ENCODE measurements at places on chromosomes 12 and 14. TPM values are rescaled to one million over a fixed set of nuclear protein-coding genes. Genes with fewer than 3 reads are reported as not detected.

- H3K4me3 ChIP-seq, result no peak overlapping the region
- H3K36me3 ChIP-seq, result no peaks in the 10 kb centered on the region
- no peaks in the 10 kb centered on the region for H3K27me3 ChIP-seq
- DNase-seq, result no peak
- no peaks in the 10 kb centered on the region for H3K4me1 ChIP-seq
Observed at GRCh38 chr12:132954471-132955048, 1.5 kb downstream of the ZNF605 start.

- H3K4me3 ChIP-seq, result no peak overlapping the region
- no peaks in the 10 kb centered on the region for H3K27me3 ChIP-seq
- H3K27ac ChIP-seq, result no peak overlapping the region
- H3K36me3 ChIP-seq, result no peaks in the 10 kb centered on the region
- no peak for DNase-seq
Observed at GRCh38 chr12:100688451-100688864, 106.1 kb upstream of the ANO4 start.

The NRXN3 gene
- total RNA-seq, result 2.7 TPM

GRCh38 chr12:81206429-81206828 lies 128.6 kb downstream of the ACSS3 start:
- H3K36me3 ChIP-seq, result no peaks in the 10 kb centered on the region
- H3K4me1 ChIP-seq, result no peaks in the 10 kb centered on the region
- no peak overlapping the region for H3K4me3 ChIP-seq
- no peak overlapping the region for H3K27ac ChIP-seq
- H3K27me3 ChIP-seq, result no peaks in the 10 kb centered on the region
- DNase-seq, result no peak

DNA sequence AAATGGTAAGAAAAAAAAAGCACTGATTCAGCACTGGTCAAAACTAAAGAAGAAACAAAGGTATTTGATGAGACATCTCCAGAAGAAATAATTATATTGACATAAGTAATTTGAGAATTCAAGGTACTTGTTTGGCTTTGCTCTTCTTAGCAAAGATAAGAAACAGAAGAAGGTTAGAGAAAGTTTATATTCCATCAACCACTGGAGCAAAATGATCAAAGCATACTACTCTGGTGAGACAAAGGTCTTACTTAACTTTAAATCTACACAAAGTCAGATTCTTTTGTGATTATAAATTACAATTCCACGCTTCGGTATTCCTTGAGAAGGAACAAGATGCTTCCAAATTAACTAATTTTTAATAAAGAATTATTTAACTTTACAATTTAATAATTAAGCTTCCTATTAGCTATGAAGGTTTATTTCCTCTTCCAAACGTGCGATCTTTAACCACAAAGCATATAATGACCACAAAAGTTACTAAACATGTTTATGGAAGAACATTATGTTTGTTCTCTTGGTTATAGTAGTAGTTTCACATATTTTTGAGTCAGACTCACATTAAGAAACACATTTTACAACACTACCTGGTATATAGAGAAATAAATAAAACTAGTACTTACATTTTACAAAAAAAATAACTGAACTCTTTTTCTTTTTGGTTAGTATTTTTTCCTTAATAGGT lies 53.4 kb downstream of the METTL25 start:
- H3K27me3 ChIP-seq, result no peaks in the 10 kb centered on the region
- H3K27ac ChIP-seq, result no peak overlapping the region
- no peak for DNase-seq
- H3K36me3 ChIP-seq, result no peaks in the 10 kb centered on the region
- no peaks in the 10 kb centered on the region for H3K4me1 ChIP-seq

GRCh38 chr14:33065634-33066033 lies 127.0 kb downstream of the NPAS3 start:
- no peaks in the 10 kb centered on the region for H3K36me3 ChIP-seq
- H3K4me3 ChIP-seq, result no peak overlapping the region
- H3K27me3 ChIP-seq, result no peaks in the 10 kb centered on the region
- no peak for DNase-seq
- H3K27ac ChIP-seq, result no peak overlapping the region

The GAS2L3 gene
- 2.6 TPM for total RNA-seq

- peaks cover 15% of the 10 kb centered on the region for H3K4me1 ChIP-seq
- H3K36me3 ChIP-seq, result no peaks in the 10 kb centered on the region
- no peaks in the 10 kb centered on the region for H3K27me3 ChIP-seq
- H3K4me3 ChIP-seq, result no peak overlapping the region
- no peak for DNase-seq
- H3K27ac ChIP-seq, result no peak overlapping the region
Observed at GRCh38 chr12:123063535-123063934, 83.1 kb downstream of the ARL6IP4 start.

The GLS2 gene
- 3.7 TPM for total RNA-seq

GRCh38 chr12:4153343-4153892 lies 120.1 kb upstream of the CCND2 start:
- peak overlapping the region; percentile 92 for H3K27ac ChIP-seq
- H3K4me1 ChIP-seq, result peaks cover 64% of the 10 kb centered on the region
- H3K36me3 ChIP-seq, result no peaks in the 10 kb centered on the region
- peak; percentile 94 for DNase-seq
- no peaks in the 10 kb centered on the region for H3K27me3 ChIP-seq
- H3K4me3 ChIP-seq, result peak overlapping the region; percentile 3

GRCh38 chr12:109170324-109170723 lies 53.9 kb downstream of the ACACB start:
- no peak for DNase-seq
- no peaks in the 10 kb centered on the region for H3K4me1 ChIP-seq
- no peak overlapping the region for H3K4me3 ChIP-seq
- no peaks in the 10 kb centered on the region for H3K27me3 ChIP-seq

Measured in GM12878 (cell line).